ENCODE measurements at places on chromosomes 5 and 9.

- DNase-seq, result no peak
Observed at GRCh38 chr5:38751103-38751502, 94.7 kb upstream of the OSMR start.

GRCh38 chr9:135661816-135662560 lies 1.1 kb upstream of the LCN9 start:
- no peak for DNase-seq

GRCh38 chr9:76512826-76513225 lies 53.8 kb downstream of the GCNT1 start:
- no peak for DNase-seq

DNA sequence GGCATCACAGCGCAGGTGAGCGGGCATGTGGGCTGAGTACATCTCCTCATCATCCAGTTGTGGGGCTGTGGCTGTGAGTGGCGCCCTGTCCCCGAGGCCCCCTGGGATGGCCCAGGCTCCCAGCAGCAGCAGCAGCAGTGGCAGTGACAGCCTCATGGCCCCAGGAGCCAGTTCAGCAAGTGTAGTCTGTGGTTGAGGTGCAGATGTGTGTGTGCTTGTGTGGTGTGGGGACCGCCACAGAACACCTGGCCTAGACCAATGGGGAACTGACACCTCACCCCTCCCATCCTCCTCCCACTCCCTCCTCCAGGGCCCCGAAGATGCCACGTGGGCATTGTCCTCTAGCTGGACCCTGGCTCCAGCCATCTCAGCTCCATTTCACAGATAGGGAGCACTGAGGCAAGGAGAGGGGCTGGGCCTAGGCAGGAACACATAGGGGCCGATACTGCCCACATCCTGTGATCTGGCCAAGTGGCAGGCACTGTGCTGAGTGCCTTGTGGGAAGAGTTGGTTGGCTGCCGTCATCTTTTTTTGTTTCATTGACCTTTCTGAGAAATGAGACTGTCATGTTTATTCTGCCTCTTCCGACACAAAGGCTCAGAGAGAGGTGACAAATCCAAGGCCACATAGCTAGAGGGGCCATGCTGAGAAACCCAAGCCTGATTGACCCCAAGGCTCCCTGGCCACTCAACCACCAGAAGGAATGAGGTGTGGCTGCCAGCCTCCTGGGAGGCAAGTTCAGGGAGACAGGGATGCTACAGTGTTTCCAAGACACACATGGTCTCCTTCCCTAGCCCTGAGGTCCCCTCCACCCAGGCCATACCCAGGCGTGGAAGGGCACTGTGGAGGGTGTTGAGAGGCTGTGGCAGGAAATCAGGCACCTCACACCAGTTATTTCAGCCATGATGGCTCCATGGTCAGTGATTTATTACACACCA lies at the start of gene MZB1:
Gene MZB1, minus strand, starts transcription at position 213 of the 938 bp plus-strand sequence. Its CDS starts 57 bp downstream, at position 156.
- DNase-seq, result no peak

DNA sequence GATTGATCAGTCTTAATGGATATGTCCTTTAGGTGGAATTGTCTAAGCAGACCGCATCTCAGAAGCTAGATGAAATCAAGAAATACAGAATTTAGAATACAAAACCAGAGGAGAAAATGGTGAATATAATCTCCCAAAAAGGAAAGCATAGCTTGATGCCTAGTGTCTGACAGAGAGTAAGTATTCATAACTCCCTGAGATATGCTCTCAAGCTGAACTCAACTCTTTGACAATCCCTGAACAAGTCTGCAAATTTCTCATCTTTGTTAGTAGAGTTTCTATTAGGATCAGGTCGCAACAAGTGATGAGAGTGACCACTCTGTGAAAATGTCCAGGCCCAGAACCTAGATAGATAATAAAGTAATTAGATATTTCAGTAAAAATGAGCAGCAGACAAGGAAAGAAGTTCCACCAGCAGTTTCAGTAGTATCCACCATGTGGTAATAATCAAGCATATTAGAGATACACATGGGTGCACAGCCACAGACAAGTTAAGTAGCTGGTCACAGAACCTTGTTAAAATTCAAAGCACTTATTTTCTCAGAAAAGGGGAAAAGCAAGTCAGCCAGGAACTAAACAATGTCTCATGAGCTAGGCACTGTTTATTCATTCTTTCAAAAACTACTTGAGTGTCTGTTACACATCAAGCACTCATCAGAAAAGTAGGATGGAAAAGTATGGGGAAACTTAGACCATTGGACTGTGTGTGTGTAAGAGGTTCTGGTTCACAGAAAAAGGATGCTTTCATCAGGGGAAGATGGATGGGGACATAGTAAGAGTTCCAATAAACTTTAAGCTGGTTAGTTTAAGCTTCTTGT lies 481.5 kb upstream of the TUSC1 start:
- DNase-seq, result no peak

DNA sequence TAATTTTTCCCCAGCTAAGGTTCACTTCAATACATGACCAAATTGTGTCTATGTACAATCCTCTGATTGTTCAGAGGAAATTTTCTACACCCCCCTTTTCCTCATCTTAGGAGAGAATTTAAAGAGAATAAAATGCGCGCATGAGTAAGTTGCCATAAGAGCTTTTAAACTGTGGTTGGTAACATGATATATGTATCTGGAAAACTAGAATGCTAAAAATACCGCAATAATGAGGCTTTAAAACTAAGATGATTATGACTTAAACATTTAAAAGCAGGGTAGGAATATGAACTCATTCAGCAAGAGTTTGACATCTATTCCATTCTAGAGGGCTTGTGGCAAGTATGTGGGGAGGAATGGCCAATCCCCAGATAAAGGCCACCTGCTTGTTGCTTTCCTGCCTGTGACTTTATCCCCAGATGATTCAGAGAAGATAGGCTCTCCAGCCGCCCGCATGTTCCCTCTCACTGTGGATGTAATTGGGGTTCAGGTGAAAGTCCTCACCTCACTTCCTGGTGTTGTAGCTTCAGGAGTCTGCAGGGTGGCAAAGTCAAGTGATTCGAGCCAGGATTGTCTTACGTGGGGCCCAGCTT lies 26.5 kb upstream of the BASP1 start:
- DNase-seq, result no peak

DNA sequence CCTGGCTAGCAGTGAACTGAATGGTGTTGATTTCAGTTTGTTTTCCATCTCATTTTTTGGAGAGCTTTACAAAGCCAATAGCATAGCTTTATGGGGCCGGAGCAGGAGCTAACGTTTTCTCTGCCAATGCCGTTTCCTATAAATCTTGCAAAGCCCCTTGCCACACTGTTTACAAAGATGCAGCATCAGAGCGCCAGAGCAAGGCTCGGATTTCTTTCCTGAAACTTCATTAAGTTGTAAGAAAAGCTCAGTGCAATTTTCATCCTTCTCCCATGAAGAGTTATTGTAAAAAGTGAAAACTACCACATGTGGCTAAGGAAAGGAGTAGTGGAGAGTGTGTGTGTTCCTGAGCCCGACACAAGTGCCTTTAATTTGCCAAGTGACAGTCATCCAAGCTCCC lies 178.2 kb upstream of the GDNF start:
- DNase-seq, result no peak

- no peak for DNase-seq
Observed at GRCh38 chr5:74166064-74166463, 474.5 kb downstream of the ENC1 start.

GRCh38 chr5:178564811-178565550 lies 25.2 kb downstream of the COL23A1 start:
- no peak for DNase-seq

DNA sequence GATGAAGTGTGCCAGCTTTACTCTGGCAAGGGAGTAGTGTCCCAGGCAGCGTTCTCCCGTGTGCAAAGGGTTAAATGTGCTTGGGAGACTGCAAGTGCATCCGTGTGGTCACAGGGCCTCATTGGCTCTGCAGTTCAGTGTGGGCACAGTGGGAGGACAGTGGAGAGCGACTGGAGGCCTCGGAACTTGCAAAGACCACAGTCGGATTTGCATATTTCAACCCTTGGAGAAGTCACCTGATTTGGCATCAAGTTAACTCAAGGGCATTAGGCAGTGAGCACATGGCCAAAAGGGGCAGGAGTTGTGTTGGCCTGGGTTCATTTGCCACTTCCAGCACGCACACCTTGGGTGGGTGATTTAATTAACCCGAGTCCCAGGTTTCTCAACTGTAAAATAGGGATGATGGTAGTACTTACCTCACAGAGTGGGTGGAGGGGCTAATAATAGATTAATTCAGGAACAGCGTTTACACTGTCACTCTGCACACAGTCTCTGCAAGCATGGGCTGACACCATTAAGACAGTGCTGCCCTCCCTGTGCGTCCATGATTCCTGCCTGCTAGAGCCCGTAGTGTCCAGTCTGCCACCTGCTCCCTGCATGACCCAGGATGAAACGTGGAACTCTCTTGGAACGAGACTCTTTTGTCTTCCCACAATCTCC lies 22.7 kb downstream of the JADE2 start:
- DNase-seq, result no peak

DNA sequence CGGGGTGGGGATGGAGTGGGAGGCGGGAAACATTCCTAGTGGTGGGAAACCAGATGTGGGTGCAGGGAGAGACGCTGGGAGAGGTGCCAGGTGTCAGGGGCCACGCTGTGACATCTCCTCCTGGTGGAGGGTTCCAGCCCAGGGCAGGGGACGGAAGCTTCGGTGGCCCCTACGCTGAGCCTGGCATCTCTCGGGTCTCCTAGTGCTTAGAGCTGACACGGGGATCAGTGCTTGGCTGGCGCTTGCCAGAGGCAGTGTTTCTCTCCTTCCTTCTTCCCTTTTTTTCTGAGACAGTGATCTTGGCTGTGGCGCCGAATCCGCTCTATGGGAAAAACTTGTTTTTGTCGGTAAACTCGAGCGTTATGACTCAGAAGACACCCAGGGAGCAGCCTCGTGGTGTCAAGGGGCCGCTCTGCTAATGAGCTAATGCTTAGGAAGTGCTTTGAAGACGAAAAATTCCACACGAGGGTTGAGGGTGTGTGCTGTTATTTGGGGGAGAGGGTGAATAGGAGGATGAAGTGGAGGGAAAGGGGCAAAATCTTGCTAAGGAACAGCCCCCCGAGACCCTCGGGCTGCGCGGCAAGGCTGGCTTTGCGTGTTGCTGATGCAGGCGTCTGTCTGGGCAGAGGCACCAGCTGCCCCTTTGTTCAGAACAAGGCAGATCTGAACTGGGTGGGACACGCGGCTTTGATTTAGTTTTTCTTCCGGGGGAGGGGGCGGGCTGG lies 20.4 kb upstream of the IER5L start:
- DNase-seq, result no peak

GRCh38 chr9:20396509-20396908 lies 225.8 kb downstream of the MLLT3 start:
- DNase-seq, result no peak

DNA sequence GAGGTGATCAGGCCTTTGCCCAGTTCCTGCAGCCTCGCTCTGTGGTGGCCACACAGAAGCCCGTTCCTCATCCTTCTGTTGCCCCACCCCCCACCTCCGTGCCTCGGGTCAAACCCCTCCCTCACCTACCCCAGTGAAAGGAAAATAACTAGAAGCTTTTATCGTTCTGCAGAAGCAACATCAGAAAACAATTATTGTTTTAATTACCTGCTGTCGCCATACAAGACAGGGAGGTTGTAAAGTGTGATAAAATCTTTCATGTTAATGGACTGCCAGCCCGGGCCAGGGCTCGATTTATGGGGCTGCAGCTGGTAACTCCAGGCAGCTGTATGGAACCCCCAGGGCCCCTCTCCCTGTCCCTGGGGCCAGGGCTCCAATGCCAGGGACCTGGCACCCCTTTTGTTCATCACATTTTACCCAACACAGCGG lies 20.6 kb downstream of the UNC5A start:
- no peak for DNase-seq

- no peak for DNase-seq
Observed at GRCh38 chr5:111268300-111268699, 44.1 kb downstream of the CAMK4 start.

- no peak for DNase-seq
Observed at GRCh38 chr9:135990468-135991429, 29.6 kb upstream of the UBAC1 start.

DNA sequence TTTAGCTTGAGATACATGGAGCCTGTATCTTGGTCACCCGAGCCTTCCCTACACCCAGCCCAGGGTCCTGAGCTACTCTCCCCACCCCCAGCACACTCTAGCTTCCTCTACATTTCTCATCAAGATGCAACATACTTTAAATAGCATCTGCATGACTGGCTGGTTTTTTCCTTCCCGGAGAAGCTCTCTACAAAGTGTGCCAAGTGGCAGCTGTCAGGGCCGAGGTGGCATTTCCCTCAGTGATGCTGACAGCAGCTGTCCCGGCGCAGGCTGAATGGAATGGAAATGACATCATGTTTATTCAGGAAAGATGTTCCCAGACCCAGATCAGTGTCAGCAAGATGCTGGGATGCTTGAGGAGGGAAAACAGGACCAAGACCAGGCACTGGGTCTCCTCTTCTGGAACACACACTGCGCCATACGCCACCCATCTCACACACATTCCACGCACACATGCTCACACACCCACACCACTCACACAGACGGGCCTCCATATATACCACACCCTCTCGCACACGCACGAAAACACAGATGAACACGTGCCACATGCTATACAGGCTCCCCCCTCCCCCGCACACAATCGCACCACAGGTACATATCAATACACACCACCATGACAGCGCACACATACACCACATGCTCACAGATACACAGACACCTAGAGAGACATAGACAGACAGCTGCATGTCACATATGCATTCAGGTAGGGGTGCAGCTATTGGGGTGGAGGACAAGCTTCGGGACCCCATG lies 67.8 kb downstream of the LHX2 start:
- DNase-seq, result no peak

DNA sequence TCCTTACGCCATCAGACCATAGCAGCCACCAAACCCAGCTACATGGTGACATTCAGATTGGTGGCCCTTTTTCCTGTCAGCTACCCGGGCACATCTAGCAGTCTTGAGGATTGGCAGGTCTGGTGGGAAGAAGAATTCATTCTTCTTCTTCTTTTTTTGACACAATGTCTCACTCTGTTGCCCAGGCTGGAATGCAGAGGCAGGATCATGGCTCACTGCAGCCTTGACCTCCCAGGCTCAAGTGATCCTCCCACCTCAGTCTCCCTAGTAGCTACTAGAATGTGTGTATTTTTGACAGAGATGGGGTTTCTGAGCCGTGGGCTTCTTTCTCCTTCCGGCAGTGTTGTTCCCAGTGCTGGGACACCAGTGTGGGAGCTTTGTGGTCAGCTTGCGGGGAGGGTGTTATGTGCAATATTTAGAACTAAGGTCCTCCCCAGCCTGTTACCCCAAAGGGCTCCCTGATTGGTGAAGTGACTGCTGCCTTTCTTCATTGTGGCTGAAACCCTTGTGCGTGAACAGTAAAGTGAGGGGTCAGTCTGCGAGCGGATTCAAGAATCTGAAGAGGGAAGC lies 3.4 kb downstream of the NTMT1 start:
- no peak for DNase-seq

- DNase-seq, result no peak
Observed at GRCh38 chr5:139635606-139636206, 12.4 kb upstream of the CXXC5 start.

GRCh38 chr5:104082754-104083153 lies 520.2 kb upstream of the NUDT12 start:
- no peak for DNase-seq

- no peak for DNase-seq
Observed at GRCh38 chr9:130497139-130497538, 52.4 kb downstream of the ASS1 start.
